ENCODE measurements at places on chromosomes 12 and 14.

- DNase-seq, result no peak
Observed at GRCh38 chr14:95211721-95212504, 54.6 kb upstream of the DICER1 start.

- DNase-seq, result peak; percentile 55
Observed at GRCh38 chr14:106556665-106557289, 1030.4 kb downstream of the TMEM121 start.

- no peak for DNase-seq
Observed at GRCh38 chr14:97638864-97639263, 841.7 kb downstream of the VRK1 start.

DNA sequence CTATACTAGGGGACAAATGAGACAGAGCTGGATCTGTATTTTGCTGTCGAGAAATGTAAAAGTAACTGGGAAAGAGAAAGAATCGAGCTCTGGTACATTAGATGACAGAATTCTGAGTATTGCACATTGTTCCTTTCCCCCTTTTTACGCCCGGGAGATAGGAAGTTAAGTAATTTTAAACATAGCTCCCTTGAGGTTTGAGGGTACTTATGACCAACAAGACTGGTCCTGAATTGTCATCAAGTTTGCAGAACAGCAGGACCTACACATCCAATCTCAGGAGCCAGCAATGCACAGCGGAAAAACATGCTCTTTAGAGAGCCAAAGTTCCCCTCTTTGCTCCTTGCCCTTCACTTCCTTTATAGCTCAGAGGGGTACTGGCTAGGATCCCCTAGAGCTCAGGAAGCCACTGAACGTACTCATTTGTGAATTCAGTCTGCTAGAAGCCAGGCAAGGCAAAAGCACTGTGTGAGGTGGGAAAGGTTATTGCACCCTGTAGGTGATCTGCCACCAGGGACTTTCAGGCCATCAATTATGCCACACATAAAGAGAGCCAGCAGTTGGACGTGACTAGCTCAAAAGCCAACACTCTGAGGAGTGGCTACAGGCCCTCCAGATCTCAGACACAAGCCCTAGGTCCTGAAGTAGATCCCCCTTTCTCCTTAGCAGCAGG is 333.8 kb downstream of the KCNH5 start:
- DNase-seq, result no peak

- no peak for DNase-seq
Observed at GRCh38 chr12:94855853-94856252, 147.6 kb downstream of the NDUFA12 start.

DNA sequence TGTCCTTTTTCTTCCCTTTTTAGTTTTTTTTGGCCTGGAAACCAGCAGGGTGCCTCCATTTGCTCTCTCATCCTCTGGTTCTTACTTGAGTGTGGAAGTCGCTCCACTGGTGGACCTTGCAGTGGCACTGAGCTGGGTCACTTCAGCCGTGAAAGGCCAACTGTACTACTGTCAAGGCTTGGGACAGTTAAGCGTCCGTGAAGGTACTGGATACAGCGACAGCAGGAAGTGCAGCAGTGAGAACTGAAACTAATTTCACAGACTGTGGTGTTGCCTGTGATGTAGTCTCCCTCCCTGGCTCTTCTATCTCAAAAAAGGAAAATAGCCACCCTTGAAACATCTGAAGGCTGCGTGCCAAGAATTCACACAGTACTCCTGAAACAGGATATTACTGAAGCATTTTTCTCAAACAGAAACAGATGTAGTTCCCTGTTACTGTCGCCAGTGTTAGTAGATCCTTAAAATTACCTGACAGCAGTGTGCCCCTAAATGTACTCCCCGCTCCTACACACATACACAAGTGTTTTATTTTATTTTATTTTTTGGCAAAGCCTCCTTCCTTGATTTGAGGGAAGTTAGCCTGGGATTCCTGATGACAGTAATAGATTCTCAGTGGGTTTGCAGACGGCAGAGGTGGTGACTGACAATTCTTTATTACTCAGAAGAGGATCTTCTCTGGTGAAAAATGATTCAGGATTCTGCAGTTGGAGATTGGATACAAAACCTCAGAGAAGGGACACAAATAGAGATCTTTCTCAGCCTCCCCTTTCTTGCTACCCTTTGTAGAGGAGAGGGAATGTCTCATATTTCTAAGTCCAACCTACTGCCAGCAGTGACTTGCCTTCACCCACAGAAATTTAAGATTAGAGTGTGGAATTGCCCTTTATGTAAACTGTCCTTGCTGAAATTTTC is 4.4 kb downstream of the SUSD6 start:
- DNase-seq, result no peak

DNA sequence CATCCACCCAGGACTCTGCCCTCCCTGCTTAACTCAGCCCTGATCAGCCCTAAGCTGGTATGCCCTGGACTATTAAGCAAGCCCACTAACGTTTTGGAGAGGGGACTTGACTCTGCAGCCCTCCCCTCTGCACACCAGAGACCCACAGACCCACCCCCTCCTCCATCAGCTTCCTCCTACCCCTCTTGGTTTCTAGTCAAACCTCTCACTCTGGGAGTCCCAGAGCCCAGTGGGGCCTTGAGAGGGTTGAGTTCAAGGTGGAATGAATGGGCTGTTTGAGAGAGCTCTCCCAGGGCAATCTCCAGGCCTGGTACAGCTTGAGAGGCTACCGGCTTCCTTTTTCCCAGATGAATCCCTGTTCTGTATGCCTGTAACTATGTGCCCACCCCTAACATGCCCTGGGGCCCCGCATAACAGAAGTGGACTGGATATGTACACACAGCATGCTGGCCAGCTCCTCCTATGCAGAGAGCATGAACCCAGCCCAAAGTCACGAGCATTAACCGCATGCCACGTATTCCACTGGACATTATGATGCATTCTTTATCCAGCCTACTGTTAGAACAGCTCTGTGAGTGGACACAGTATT is 43.6 kb downstream of the IRF2BPL start:
- no peak for DNase-seq

DNA sequence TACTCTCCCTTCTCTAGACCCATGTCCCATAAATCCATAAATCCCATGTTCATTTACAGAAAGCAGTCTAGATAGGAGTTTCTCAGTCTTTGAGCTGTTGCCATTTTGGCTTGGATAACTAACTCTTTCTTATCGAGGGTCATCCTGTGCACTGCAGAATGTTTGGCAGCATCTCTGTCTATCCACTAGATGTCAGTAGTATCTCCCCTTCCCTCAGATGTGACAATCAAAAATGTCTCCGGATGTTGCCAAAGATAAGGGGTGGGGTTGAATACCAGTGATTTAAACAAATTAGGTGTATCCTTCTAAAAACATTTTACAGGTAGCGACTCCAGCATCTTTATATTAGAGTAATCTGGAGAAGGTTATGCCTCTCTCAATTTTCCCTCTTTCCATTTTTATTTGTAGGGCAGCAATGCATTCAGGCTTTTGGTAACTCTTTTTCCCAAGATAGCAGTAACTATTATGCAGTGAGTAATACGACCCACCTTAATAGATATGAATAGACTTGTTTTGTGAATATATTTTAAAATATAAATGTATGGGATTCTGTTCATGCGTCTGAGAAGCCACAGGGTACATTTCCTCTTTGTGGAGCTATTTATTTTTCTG is 100.7 kb downstream of the LRRK2 start:
- no peak for DNase-seq

- no peak for DNase-seq
Observed at GRCh38 chr12:71727958-71728357, 26.7 kb upstream of the RAB21 start.

- DNase-seq, result peak; percentile 39
Observed at GRCh38 chr12:55996201-55996714, 818 bp upstream of the SUOX start.

DNA sequence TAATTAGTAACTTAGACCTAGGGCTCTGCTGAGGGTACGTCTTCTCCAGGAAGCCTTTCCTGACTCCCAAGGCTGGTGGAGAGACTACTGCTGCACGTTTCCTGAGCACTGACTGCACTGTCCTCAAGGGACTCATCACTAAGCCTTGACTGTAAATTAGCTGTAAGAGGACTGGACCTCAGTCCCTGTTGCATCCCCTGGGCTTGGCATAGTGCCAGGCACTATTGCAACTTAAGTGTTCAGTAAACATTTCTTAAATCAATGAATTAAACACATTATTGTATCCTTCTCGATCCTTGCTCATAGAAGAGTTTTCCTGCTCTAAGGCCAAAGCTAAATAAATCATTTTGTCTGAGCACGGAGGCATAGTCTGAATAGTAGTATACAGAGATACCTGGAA is 31.9 kb upstream of the IFNG-AS1 start:
- no peak for DNase-seq

- no peak for DNase-seq
Observed at GRCh38 chr14:104194016-104194415, 55.6 kb downstream of the KIF26A start.

DNA sequence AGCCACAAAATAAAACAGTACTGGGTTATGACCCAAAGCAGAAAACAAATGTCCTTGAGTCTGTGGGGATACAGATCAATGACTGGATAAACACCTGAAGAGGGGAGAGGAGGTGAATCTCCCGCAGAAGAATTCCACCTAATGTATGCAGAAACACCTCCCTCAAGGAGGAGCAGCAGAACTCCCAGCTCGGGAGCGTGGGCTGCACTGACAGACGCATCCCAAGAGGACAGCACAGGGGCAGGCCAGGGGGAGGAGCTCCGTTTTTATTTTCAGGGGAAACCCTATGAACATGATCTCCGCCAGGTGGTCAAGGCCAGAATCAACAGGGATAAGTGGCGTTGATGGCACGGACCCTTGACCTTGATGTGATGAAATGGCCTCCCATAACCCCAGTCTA is 41.8 kb upstream of the PPP2R5C start:
- no peak for DNase-seq

- DNase-seq, result no peak
Observed at GRCh38 chr12:120500581-120500980, 4.7 kb downstream of the DYNLL1 start.

GRCh38 chr14:87864356-87865270 is 128.4 kb downstream of the GALC start:
- no peak for DNase-seq

DNA sequence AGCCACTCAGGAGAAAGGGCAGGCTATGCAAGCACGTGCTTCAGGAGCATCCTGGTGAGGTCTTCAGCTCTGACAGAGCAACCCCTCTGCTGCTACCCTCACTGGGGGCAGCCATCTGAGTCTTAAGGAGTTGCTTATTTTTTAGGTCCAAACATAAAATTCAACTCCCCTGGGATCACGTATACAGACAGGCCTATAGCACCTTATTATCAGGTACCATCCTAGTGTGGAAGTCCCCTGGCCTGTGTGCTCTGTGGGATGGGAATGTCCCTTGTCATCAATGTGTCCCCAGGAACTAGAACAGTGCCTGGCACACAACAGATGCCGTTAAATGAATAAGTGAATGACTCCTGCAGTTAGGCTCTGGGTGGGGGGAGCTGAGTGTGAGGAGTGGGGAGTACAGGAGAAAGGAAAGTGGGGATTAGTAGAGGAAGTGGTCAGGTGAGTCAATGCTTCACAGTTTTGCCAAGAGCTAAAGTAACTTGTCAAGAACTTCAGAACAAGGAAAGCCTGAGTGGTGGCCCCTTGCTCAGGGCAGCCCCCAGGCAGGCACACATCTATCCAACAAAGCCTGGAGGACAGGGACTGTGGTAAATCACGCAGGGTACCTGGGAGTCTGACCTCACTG is 33.5 kb downstream of the DAD1 start:
- peak; percentile 41 for DNase-seq

DNA sequence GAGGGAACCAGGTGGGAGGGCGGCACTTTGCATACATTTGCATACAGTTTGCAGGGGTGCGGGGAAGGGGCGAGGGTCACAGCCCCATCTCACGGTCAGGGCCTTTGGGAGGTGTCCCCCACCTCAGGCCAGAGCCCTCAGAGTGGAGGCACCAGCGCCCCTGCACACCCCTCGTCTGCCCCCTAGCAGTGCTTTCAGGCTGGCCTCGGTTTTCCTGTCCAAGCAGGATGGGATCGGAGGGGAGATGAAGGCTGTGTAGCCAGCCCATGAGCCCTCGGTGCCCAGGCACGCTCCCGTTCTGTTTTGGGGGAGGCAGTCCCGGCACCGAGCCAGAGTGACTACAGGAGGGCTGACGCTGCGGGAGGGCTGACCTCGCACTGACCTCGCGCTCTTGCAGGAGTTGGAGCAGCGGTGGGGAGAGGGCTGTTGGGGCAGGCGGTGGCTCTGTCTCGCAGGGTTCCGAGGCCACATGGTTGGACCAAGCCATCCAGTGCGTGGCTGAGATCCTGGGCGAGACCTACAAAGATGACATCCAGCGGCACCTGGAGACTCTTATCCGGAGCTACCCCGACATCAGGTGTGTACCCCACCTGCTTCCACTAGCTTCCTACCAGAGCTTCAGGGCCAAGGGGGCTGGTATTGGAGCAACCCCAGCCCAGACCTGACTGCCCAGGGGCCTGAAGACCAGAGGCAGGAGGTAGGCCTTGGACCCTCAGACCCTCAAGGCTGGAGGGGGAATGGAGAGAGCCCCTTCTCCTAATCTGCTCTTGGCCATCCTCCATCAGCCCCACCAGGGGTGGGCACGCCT is 13.6 kb downstream of the EXOC3L4 start:
- no peak for DNase-seq

GRCh38 chr14:34620839-34621238 is 9.1 kb downstream of the SNX6 start:
- no peak for DNase-seq

DNA sequence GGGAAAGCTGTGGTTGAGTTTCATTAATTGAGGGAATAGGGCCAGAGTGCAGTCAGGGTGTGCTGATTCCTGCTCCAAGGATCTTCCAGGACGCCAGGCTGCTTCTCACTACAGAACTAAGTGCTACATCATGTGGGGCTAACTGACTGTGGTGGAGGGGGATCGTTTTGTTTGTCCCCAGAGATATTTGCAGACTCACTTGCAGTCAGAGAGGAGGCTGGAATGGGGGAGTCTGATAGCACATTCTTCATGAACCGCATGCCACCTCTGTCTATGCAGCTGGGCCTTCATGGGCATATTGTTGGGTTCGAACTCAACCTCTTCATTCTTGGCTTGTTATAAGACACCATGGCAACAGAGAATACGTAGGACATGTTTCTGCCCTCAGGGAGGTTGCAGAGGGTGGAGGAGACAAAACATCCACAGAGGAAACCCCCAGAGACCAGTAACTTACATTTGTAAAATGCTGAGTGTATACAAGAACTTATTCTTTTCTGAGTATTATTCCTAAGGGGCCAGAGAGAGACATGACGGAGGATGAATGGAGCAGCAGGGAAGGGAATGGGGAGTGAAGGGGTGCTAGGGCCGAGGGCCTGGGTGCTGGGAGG is 13.0 kb downstream of the KRT7 start:
- DNase-seq, result no peak

- DNase-seq, result no peak
Observed at GRCh38 chr12:131928080-131928710, 881 bp upstream of the PUS1 start.

GRCh38 chr12:49924628-49925246 is 21.0 kb upstream of the FAIM2 start:
- no peak for DNase-seq

DNA sequence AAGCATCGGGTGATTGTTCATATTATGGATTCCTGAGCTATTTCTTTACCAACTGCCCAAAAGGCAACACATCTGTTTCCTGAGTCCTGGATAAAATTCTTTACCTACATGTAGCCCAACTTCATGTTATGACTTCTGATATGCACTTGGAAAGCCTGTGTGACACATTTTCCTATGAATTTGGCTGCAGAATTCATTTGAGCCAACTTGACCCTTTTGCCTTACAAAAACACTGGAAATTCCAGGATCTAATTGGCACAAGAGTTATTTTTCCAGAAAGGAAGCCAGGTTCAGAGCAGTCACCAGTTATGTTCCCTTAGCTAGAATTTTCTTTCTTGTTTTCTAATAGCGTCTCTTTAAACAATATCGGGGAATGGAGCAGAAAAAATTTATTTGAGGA is 202.5 kb upstream of the LRIG3 start:
- DNase-seq, result no peak

Measured in activated T-helper 1 cell treated with Interleukin-2 at 50 U/mL for 16 hours (primary cell).